ENCODE measurements at places on chromosomes 2 and 18.

DNA sequence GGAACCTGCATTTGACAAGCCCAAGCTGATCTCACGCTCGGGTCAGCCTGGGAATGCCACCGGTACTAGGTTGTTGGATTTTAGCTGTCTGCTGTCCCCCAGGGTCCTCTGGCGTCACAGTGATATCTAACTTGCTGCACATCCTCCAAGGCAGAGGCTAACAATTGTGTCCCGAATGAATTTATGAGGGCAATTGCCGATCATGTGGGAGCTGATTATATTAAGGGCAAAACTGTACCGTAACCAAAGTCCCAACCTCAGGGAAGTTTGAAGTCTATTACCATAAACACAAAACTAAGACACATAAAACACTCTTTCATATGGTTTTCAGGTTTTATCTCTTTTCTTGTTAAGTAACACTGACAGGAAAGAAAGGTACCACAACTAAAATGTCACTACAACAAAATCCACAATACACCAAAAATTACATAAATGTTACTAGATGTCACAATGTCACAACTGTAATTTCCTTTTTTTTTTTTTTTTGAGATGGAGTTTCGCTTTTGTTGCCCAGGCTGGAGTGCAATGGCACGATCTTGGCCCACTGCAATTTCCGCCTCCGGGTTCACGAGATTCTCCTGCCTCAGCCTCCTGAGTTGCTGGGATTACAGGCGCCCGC is 6.7 kb downstream of the UXS1 start:
- no peak for DNase-seq

- DNase-seq, result no peak
These were observed 4.9 kb downstream of the OTOF start for GRCh38 chr2:26472821-26473655.

DNA sequence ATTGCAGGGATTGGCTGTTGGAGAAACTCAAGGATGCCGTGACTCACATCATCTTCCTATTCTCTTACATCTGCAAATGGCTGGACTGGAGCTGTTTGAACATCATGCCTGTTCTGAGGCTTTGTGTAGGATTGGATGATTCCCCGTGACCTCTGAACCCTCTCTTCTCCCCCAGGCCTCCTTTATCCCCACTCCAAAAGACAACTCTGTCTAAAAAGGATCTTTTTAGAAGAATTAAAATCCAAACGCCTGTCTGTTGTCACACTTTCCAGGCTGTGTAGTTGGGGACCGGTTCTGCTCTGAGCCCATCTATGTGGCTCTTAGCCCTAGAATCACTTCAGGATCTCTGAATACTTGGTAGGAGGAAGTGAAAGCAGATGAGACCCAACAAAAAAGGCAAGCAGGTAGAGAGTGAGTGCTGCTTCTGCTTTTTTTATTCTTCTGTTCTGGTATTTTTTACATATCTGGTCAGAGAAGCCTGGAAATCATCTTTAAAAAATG is 565 bp downstream of the SP140 start:
- no peak for DNase-seq

DNA sequence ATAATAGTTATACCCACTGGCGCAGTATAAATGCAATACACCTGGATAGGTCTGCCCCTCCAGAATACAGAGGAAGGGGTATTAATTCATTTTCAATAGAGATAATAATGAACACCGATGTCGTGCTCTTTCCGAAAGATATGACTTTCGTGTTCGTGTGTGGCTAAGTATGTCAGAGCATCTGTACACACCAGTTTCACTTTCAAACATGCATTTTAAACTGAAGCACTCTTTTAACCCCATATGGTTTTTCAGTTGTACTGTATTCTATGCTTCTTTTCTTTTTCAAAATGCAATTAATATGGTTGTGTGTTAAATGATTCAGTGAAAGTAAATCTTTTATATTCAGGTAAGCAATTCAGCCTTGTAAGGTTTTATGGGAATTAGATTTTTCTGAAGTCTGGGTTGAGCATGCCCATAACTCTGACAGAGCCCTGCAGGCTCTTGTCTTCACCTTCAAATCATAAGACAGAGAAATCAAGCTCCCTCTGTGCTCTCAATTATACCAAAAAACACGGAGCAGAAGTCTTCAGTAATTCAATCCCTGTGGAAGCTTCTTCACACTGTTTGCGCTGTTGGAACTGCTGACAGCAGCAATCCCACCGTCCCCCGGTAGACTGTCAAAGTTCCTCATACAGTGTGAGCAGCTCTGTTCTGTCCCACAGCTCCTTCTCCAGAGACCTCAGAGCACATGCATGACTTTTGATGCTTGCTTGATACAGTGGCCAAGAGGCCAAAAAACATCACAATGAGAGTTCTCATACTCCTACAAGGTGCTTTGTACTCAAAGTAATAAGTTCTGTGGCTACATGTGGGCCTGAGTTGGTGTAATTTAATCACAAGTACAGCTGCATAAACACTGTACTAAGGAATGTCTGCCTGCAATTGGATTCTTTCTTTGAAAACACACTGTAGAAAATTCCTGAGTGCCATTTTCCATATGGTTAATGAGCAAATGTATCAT is 186.8 kb downstream of the ZNF521 start:
- peak; percentile 1 for DNase-seq

DNA sequence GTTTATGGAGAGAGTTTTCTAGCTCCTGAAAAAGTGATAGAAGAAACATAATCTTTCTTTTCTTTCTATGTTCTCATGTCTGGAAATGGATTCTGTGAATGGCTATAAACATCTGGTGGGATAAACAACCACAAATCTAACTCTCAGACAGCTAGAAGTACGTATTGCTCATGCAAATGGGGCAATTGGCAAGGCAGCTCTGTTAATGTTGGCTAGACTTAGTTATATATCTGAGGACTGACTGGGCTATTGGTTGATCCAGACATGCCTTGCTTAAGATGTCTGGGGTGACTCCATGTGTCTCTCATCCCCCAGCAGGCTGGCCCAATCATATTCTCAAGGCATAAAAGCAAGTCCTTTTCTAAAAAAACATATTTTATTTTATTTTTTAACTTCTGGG is 939.2 kb upstream of the NRXN1 start:
- no peak for DNase-seq

DNA sequence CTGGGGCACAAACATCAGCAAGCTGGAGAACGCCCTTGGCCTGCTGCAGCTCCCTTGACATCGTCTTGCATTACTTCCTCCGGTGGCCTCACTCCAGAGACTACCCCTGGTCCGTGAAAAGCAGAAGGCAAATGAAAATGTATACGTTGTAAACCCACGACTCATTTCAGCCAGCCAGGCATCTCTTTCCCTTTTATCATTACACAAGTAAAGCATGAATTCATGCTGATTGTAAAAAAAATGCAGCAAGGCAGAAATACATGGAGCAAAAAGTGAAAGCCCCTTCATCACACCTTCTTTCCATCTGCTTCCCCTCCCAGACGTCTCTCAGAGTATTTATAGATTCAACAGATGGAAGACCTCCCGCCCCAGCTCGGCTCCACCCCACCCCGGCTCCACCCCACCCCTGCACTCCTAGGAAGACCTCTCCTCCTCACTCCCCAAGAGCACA is 41.6 kb upstream of the RALBP1 start:
- no peak for DNase-seq

DNA sequence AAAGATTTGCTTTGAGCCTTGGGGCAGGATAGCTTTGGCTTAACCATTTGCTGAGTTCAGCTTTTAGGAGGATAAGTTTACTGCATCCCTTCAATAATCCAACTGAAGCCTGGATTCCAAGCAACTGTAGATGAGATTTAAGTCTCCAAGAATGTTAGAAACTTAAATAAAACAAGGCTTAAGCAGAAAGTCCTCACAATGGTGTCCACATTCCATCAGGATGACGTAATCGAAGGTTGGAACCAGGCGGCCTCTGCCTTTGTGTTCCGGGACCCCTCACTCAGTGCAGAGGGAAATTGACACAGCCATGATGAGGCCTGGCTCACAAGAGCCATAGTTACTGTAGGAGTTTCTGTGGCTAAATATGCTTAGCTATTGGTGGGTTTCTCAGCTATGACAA is 260.4 kb downstream of the LPIN1 start:
- DNase-seq, result no peak

- DNase-seq, result no peak
These were observed 65.3 kb downstream of the BIRC6 start for GRCh38 chr2:32422133-32422532.

DNA sequence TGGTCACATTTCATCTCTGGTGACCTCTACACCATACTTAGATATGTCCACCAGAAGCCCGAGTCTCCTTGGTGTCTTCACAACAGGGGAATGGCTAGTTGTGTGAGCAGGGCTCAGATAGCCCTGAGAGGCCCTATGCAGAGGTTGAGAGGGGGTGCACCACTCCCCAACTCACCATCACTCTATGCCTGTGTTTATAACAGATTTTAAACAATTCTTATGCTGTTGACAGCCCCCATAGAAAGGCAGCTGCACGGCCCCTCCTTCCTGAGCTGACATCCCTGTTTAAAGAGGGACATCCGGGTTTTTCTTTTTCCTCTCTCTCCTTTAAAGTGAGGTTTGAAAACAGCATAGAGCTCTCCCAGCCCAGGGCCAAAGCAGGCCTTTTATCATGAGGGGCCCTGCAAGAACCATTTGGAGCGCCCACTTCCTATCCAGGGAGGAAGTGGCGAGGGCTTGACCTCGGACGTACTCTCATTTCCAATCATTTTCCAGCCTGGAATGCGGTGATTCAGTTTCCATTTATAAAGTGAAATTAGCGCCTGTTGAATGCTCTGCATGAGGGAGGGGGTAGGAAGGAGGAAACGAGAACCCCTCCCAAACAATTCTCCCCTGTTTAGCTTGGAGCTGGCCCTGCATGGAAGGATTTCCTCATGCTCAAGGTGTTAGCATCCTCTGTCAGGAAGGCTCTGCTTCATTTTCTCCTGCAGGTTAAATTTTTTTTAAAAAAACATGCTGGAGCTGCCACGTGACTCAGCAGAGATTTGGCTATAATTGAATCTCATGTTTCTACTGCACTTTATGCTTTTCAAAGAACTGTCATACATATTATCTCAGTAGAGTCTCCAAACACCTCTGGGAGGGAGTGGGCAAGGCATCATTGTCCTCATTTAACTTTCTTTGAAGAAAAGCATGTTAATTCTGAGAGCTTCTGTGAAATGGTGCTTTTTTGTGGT is 117.5 kb downstream of the DDX1 start:
- no peak for DNase-seq

- DNase-seq, result no peak
These were observed 36.0 kb downstream of the TTC27 start for GRCh38 chr2:32663864-32664263.

- DNase-seq, result no peak
These were observed 78.3 kb downstream of the ADAM23 start for GRCh38 chr2:206521612-206522011.

DNA sequence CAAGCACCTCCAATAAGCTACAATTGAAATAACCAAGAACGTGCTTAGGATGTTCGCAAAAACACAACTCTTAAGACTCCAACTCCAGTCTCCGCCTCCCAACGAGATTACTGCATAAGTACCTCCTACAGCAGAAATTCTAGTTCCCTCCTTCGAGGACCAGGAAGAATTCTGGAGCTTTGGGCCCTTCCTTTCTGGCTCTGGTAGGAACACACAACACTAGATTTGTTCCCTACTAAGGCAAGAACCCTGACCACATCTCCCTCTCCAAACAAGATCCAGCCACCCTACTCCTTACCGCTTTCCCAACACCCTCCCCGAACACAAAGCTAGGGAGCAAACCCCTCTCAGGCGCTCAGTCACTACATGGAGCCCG is 721 bp downstream of the ADAM17 start:
- DNase-seq, result no peak

- DNase-seq, result no peak
These were observed 24.0 kb upstream of the CERS6 start for GRCh38 chr2:168432100-168432499.

DNA sequence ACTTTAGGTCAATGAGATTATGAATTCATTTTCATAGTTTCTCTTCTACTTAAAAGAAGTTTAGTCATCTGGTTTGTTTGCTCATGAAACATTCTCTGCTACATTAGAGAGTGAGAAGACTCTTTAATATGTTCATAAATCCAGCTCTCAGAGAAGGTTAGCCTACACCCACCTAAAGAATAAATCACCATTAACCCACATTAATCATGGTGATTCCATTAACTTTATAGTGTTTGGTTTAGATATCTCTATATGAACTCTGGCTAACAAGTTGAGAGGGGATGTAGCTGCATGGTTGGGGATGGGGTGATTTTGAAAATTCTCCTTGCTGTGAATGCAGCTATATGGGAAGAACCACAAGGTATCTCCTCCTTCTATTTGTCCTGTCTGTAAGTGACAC is 10.7 kb downstream of the TFPI start:
- DNase-seq, result no peak

GRCh38 chr2:41907771-41908207 is 140.0 kb upstream of the PKDCC start:
- no peak for DNase-seq

- DNase-seq, result no peak
These were observed 75.3 kb downstream of the RTP5 start for GRCh38 chr2:241944821-241945220.

GRCh38 chr2:175414882-175415487 is 233.5 kb upstream of the ATP5MC3 start:
- DNase-seq, result peak; percentile 14

DNA sequence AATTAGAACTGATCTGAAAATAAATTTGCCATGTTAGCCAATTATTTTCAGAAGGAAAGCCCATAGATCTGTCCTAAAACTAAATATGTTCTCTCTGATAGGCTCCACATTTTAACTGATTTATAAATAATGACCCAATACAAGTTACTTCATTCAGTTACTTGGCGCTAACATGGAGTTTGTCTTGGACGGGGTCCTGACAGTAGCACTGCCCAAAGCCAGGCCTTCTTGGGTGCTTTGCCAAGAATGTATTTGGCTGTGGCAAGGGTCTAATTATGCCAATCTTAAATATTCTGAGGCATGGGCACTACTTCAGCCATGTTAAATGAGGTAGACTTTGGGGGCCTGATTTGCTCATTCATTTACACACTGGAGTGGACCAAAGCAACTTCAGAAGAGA is 135.0 kb upstream of the PKDCC start:
- no peak for DNase-seq

GRCh38 chr2:75547345-75548035 is 13.2 kb downstream of the EVA1A start:
- no peak for DNase-seq

DNA sequence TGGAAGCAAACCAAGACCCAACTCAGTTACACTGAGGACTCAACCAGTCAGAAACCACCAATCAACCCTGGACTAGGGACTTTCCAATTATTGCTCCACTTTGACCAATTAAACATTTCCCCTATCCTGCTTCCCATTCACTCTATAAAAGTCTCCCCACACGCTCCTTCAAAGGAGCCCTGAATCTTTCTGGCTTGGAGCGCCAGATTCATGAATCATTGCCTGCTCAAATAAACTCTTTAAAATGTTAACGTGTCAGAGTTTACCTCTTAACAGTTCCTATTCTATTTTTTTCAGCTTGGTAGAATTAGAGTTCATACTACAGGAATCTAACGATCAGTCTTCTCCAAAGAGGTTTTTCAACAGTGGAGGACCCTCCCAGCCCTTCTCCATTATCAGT is 20.7 kb upstream of the SULT1C2 start:
- DNase-seq, result peak; percentile 49

DNA sequence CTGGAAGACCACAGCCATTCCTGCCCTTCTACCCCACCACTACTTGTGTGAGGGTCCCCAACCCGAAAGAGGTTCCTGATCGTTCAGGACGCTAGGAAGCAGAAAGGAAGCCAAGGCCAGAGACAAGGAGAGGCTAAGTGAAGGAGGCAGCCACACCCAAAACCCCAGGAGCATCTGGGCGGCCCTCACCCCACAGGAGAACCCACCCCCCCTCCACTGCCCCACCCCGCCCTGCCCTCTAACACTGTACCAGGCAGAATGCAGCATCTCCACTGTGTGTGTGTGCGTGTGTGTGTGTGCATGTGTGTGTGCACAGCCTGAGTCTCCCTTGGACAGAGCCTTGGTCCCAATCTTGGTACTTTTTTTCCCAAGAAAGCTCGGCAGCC is 207.5 kb upstream of the HAAO start:
- DNase-seq, result no peak
